SK-N-SH (cell line): ENCODE measurements at places on chromosomes 4 and X.

DNA sequence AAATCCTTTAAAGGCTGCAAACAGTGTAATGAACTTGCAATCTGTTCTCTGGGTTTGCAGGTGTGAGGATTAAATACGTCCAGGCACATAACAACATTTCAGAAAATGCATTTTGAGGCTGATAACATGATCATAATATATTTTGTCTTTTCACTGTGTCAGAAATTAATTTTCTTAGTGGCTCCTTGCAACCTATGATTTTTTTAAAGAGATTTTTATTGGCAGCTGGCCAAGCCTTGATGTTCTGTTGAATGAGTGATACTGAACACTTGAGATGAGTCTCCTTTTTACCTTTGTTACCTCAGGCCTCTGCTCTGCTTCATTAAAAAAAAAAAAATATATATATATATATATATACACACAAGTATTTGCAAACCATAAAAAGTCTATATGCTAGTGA, 68.2 kb upstream of the TENM3 start:
- no peak for DNase-seq

DNA sequence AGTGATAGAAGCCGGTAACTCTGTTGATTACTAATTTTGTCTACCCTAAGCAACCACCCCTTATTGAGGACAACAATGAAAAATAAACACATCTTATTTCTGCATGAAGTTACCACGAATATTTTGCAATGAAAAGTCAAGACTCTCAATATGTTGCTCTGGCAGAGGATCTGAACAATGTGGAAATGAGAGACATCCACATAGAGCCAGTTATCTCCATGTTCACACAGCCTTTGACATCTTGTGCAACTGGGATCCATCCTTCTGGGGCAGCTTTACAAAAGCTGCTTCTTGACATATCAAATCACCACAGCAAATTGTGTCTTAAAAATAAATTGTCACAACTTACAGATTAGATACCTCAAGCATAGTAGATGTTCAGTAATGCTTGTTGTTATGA, 10.2 kb downstream of the EDNRA start:
- DNase-seq = no peak

- no peak for DNase-seq
These were observed 2.8 kb downstream of the PJA1 start for GRCh38 chrX:69162361-69162865.

GRCh38 chrX:115350711-115351381, 61.3 kb downstream of the LUZP4 start:
- DNase-seq = peak; percentile 18

- DNase-seq = no peak
These were observed 62.6 kb upstream of the LIMCH1 start for GRCh38 chr4:41475402-41475801.

GRCh38 chr4:159077702-159078495, 25.0 kb upstream of the RAPGEF2 start:
- no peak for DNase-seq

DNA sequence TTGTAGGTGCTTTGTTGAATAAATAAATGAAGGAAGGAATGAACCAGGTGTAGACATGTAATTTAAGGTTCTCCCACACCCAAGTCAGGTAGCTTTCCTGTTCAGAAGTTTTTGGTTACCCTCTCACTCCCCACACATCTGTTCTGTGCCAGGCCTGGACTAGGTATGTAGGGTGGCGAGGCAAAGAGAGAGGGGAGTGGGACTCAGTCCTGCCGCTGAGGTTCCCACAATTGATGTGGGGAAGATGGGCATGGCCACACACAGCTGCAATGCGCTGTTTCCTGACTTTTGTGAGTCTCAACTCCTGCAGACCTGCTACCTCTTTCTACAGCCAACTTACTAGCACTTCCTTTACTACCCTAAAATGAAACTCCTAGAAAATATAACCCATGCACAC, 88.9 kb downstream of the RTL5 start:
- DNase-seq = no peak

GRCh38 chr4:81021142-81021944, 9.2 kb upstream of the BMP3 start:
- DNase-seq = no peak

GRCh38 chr4:175376287-175376977, 435.6 kb downstream of the GPM6A start:
- no peak for DNase-seq

DNA sequence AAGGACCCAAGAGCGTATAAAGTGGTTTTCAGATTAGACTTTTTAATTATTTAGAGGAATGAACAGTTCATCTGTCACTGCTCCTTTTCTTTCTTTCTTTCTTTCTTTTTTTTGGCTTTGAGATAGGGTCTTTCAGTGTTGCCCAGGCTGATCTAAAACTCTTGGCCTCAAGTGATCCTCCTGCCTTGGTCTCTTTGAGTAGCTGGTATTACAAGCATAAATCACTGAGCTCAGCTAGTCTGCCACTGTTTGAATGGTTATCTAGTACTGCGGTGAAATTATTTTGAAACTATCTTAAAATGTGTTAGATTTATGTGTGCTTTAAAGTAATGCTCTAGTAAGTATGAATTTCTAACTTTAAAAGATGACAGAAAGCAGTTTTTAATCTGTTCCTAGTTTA, 6.5 kb upstream of the FRYL start:
- DNase-seq = no peak

GRCh38 chr4:76214177-76214675, 602 bp upstream of the SCARB2 start:
- DNase-seq = no peak

DNA sequence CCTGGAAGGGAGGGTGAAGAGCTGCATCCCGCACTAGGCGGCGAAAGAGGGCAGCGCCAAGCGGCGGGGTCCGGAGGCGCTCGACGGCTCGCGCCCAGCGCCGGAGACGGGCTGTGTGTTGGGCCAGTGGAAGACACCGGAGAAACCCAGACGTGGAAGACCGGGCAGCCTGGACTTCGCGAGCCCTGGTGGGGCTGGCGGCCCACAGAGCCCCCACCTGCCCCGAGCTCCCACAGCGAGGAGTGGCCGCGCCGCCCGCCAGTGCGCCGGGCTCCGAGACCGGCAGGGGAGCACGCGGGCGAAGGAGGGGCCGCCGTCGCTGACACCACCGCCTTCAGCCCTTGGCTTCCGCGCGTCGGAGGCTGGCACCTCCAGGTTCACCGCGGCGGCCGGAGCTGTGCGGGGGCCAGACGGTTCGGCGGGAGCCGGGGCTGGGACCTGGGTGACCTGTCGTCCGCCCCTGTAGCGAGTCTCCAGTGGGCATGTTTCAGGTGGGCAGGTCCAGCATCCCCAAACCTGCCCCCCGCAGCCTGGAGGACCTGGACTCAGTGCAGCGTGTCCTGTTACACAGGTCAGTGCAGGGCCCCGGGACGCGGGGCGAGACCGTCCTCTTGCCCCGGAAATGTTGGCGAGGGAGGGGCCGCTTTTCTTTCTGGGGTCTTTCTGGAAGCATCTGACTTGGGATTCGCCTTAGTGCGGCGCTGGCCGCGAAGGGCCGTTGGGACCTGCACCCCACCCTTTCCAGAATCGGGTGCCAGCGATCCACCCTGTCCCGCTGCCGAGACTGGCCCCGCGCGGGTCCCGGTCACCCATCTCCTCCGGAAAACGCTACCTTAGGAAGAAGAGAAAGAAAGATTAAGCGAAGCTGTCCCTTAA, 9.6 kb upstream of the INTU start:
- peak; percentile 82 for DNase-seq
